RWPE1 (cell line): ENCODE measurements at places on chromosomes 5 and 9.
A peak's percentile ranks its signal among the peaks of the same experiment; 100 is the strongest.

GRCh38 chr5:12672141-12672540 is 767.9 kb upstream of the CTNND2 start:
- no peak for DNase-seq

- no peak for DNase-seq
These were observed 112.5 kb downstream of the WDR41 start for GRCh38 chr5:77379558-77380061.

DNA sequence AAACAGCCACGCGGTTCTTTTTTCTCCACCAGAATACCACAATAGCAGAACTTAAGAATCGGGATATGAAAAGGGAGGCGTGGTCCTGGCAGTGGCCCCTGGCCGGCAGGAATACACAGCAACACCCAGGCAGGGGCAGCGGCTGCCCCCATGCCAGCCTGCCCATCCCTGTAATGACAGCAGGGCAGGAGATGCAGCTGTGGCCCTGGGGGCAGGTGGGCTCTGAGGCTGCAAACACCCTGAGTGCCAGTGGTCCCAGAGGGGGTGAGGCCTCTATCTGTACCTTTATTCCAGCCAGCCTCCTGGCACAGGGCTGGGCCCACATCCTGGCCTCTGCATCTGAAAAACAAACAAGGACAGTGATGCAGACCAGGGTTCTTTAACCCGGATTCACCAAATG is 12.4 kb downstream of the DIPK1B start:
- no peak for DNase-seq

- no peak for DNase-seq
These were observed 174.8 kb downstream of the ERCC6L2 start for GRCh38 chr9:96050048-96050860.

DNA sequence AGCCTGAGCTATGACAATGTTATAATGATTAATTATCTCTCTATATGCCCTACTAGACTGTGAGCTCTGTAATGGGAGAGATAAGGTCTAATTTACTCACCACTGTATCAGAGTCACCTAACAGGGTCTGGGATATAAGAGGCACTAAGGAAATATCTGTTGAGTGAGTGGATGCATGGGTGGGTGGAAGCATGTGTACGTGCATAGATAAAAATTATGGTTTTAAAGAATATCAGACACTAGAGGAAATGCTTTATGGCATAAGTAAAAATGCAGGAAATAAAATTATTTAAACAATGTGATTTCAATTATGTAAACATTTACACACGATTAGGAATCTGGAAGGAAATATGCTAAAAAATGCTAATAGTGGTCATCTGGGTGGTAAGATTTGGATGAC is 137.8 kb downstream of the SPOCK1 start:
- DNase-seq: no peak

DNA sequence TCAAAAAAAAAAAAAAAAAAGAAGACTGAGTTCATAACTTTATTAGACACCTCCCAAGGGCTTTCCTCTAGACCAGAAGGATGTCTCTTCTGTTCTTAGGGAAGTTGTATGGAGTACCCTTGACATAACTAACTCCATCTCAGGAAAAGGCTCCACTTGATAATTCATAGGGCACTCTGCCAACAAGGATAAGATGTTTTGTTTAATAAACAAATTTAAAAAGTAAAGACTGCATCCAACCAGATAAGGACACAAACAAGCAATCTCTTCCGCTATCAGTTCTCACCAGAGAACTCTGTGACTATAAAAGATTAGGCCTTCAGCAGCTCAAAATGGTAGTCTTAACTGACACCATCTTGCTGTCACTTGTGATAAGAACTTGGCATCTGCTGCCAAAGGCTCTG is 65.8 kb downstream of the SFXN1 start:
- DNase-seq: no peak

DNA sequence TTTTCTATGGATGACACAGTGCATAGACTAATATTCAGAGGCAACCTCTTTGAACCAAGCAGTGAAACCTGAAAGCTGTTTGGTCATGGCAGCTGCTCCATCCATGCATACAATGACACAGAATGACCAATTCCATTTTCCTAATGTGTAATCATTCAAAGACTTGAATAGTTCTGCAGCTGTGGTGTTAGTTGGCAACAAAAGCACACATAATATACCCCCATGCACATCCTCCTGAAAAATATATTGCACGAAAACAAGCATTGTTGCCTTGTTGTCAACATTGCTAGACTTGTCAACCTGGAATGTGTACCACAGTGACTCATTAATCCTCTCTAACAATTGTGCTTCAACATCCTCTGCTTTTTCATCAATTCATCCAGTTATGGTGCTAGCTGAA is 71.0 kb upstream of the SEMA6A start:
- DNase-seq: no peak

DNA sequence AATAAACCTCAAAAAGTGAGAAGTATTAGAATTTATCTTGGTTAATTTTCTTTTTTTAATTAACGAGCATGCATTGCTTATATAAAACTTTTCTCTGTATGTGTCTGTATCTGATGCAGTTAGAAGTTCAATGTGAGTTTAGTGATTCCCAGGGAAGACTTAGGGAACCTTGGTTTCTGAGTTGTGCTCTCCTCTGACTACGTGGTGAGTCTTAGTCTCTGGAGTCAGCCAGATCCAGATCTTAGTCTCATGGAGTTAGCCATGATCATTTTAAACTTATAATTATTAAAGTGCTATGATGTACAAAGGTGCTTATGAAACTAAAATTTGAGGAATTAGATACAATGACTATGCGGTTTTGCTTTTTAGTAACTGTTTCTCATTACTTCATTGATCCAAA is 285.3 kb upstream of the DMRT1 start:
- DNase-seq: no peak

GRCh38 chr9:112075009-112075378 is 100.1 kb downstream of the SUSD1 start:
- no peak for DNase-seq

- DNase-seq: no peak
These were observed 71.2 kb downstream of the RAB24 start for GRCh38 chr5:177232358-177232757.

- no peak for DNase-seq
These were observed 36.3 kb upstream of the OTULINL start for GRCh38 chr5:14545308-14545707.

- no peak for DNase-seq
These were observed 3.4 kb downstream of the PLPP7 start for GRCh38 chr9:131292937-131293336.

GRCh38 chr5:78823196-78823595 is 161.9 kb downstream of the ARSB start:
- no peak for DNase-seq

- no peak for DNase-seq
These were observed 178.2 kb downstream of the ROR2 start for GRCh38 chr9:91771864-91772263.

GRCh38 chr5:136155761-136156160 is 23.1 kb downstream of the SMAD5 start:
- no peak for DNase-seq

- no peak for DNase-seq
These were observed 337 bp upstream of the DMAC1 start for GRCh38 chr9:7799944-7800285.

- DNase-seq: peak; percentile 78
These were observed 100.7 kb downstream of the SUSD1 start for GRCh38 chr9:112074250-112075008.

DNA sequence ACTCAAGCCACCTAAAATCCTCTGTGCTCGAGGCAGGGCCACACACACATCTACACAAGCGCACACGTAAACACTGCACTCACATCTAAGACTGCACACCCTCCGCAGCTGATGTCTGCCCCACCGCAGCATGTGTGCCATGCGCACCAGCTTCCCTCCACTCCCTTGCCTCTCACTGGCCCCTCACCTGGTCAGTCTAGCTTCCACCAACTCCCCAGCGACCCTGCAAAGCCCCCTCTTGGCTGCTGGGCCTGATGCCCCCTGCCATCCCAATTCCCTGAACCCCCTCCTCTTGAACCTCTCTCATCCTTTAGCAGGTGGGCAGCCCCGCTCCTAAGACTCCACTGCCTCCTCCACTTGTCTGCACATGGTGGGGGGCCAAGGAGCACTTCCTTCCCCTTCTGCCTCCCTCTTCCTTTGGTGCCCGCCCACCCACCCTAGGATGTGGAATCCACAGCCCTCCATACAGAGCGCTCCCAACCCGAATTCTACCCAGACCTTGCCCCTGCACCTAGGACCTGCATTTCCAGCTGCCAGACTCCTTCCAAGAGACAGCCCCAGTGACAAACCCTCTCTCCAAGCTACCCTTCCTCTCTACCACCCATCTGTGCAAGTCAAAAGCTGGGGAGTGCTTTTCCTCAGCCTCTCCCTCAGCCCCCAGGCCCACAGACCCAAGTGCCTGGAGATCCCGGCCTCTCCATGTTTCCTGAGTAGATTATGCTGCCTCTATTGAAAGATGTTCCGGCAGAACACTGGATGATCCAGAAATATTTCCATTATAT is 23.9 kb downstream of the ADAMTS2 start:
- DNase-seq: no peak

DNA sequence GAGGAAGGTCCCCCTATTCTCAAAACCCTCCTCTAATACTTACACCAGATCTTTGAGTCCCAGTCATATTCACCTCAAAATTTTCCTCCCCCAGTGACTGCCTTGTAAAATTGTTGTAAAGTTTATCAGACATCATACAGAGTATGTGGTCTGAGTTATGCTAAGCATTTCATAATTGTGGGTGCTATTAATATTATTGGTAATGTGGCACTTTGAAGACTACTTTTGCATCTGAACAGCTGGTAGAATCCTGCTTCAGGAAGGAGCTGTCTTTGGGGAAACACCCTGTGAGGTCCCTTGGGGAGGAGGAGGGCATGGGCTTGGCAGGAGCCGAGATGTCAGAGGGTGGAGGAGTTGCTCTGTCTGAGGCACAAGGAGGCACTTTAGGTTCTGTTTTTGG is 164.9 kb upstream of the ZNF618 start:
- no peak for DNase-seq

DNA sequence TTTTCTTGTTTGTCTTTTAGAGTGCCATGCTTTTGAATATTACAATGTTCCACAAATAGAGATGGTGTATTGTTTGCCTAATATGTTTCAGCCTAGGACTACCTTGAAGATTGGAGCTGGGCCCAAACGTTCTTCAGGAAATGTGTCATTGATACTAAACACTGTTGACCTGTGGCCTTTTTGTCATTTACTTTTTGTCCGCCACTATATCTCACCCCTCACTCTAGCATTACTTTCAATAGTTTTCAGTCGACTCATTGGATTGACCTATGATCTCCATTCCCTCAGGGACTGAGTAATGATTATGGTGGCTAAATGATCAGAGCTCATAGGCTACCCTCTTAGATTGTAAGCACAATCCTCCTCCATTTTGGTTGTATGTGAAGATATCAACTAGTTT is 115.8 kb downstream of the NUDT12 start:
- no peak for DNase-seq

DNA sequence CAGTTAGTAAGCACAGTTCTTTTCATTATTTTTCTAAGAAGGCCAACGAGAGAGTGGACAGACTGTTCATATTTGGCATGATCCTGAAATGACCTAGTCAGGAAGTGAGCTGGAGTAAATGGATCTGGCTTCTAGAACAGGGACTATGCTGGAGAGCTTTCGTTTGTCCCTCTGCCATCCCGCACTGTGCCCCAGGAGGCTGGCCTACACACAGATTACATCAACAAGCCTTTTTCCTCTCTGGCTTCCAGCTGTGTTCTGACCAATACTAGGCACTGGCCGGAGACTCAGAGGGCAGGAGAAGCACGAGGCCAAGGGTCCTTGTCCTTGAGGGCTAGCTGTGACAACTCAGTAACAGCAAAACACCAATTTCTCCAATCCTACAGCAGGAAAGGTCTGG is 127.8 kb downstream of the MED27 start:
- no peak for DNase-seq

DNA sequence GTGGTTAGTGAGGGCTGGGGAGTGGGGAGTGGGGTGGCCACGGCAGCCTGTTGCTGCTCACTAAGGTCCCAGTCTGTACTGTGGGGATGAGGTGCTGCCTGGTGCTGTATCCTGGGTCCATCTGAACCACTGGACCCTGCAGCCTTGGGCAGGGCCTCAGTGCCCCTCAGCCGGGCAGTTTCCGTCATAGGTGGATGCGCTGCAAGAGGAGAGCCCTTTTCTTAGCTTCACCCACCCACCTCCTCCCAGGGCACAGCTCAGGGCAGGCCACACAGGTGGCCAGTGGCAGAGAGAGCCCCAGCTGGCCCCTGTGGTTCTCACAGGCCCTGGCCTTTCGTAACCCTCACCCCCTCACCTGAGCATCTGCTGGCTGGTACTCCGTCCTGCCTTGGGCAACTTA is 46.2 kb downstream of the WNK2 start:
- no peak for DNase-seq

GRCh38 chr5:118692811-118693342 is 295.5 kb downstream of the DTWD2 start:
- no peak for DNase-seq

- DNase-seq: no peak
These were observed 157.7 kb downstream of the FBN2 start for GRCh38 chr5:128380337-128380736.

DNA sequence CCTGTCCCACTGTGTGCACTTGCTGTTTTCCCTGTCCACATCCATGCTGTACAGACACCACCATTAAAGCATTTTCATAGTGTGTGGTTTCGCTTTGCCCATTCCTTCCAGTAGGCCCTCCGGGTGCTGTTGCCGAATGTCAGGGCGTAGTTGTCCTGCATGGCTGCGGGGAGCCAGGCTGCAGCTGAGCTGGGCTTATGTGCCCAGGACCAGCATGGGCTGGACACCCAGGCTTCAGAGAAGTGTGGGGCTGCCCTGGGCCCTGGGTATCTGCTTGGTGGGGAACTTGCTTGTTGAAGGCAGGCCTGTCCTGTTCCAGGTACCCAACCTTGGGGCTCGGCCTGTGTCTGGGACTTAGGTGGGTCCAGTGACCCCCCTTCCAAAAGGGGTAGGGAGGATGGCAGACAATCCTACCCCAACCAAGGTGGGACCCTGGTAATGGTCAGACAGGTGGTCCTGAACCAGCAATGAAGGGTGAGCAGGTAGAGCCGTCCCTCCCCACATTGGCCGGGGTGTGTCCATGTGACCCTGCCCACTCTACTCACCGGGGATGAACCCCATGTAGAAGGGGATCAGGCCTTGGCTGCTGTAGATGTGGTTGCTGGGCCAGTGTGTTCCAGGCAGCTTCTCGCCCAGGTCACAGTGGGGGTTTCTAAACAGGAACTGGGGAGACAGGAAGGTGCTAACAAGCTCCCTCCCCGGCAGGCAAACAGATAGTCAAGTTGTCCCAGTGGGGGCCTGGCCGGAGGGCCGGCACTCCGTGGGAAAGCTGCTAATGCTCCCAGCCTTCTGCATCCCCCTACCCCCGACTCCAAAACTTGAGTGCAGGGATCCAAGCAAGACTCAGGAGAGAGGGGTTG is 2.8 kb downstream of the TUBB4B start:
- peak; percentile 49 for DNase-seq

DNA sequence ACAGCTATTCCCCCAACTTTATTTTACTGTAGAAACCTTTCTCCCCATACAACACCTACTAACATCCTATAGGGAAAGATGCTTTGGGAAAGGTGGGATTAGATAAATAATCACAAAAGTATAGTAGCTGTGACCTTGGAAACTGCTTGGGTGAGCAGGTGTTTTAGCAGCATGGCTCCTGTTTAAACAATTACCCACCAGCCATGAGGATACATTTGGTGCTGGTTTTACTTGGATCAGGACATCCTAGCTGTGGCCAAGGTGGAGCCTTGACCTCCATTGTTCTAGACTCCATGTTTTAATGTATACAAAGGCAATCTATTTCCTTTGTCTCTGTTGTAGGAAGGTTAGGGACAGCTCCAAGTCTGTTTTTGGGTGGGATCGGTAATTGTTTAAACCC is 56.8 kb upstream of the ALDH1B1 start:
- no peak for DNase-seq

- no peak for DNase-seq
These were observed 72.6 kb upstream of the PALM2AKAP2 start for GRCh38 chr9:109707355-109707754.
